WTC11 (cell line): ENCODE measurements at places on chromosomes 13 and 19.

- no peak for DNase-seq
- H3K27me3 ChIP-seq: no peaks in the 10 kb centered on the region
- H3K4me3 ChIP-seq: no peak overlapping the region
- H3K36me3 ChIP-seq: peaks cover 5% of the 10 kb centered on the region
- H3K4me1 ChIP-seq: peaks cover 13% of the 10 kb centered on the region
- H3K27ac ChIP-seq: no peak overlapping the region
These were observed 121.0 kb downstream of the COG6 start for GRCh38 chr13:39776439-39776838.

GRCh38 chr13:73961181-73961580, 173.0 kb downstream of the KLF12 start:
- no peak overlapping the region for H3K4me3 ChIP-seq
- peaks cover 5% of the 10 kb centered on the region; the same call in 1 of the 2 replicates for H3K4me1 ChIP-seq
- H3K27me3 ChIP-seq: no peaks in the 10 kb centered on the region; the same call in 1 of the 2 replicates
- DNase-seq: no peak
- H3K27ac ChIP-seq: no peak overlapping the region
- peaks cover 10% of the 10 kb centered on the region for H3K36me3 ChIP-seq

DNA sequence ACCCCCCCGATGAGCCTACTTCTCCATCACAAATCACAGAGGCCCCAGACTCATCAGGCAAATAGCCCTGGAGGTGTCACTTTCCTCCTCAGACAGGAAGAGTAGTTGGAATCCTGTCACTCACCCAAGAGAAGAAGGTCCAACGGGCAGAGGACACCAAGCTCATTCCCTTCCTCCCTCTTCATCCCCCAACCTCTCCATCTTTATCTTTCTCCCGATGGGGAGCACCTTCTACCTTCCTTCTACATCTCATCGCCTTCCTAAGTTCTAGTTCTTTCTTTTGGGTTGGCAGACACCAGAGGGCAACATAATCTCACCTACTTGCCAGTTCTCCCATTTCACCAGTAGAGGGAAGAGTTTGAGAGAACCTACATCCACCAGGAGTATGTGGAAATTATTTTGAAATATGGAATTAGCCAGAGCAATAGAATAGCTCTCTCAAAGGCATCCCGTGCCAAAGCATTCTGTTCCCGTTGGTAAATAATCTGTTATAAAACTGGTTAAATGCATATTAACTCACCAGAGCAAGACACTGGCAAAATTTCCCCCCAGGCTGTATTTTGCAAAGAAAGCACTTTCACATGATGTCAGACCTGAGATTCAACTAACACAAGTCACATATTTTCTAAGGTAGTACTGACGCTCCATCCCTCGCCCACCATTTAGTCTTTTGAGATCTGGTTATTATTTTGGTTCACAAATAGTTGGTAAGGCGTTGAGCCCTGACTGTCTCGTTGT, 55.0 kb downstream of the ZIC5 start:
- no peak for DNase-seq
- no peak overlapping the region for H3K4me3 ChIP-seq
- peaks cover 31% of the 10 kb centered on the region for H3K4me1 ChIP-seq

GRCh38 chr19:5152013-5152763, 183.3 kb downstream of the KDM4B start:
- H3K36me3 ChIP-seq: 0 out of 2 replicates have a peak, but pooled peaks cover under 1% of the 10 kb centered on the region
- H3K27me3 ChIP-seq: no peaks in the 10 kb centered on the region
- no peak overlapping the region for H3K27ac ChIP-seq
- no peak overlapping the region for H3K4me3 ChIP-seq

GRCh38 chr13:35964011-35964862, 166.9 kb downstream of the DCLK1 start:
- H3K36me3 ChIP-seq: peaks cover 27% of the 10 kb centered on the region
- H3K4me3 ChIP-seq: no peak overlapping the region
- H3K4me1 ChIP-seq: peaks cover 12% of the 10 kb centered on the region
- no peak for DNase-seq
- no peak overlapping the region for H3K27ac ChIP-seq

- H3K4me3 ChIP-seq: no peak overlapping the region; the same call in 1 of the 2 replicates
- H3K36me3 ChIP-seq: no peaks in the 10 kb centered on the region
- H3K27ac ChIP-seq: peak overlapping the region; percentile 96
- DNase-seq: peak; percentile 38
- H3K27me3 ChIP-seq: peaks cover 3% of the 10 kb centered on the region; the same call in 1 of the 2 replicates
- H3K4me1 ChIP-seq: peaks cover 41% of the 10 kb centered on the region
These were observed 66.6 kb downstream of the GADD45B start for GRCh38 chr19:2542341-2543069.

- H3K36me3 ChIP-seq: no peaks in the 10 kb centered on the region
- no peak overlapping the region for H3K27ac ChIP-seq
- no peak overlapping the region for H3K4me3 ChIP-seq
- peaks cover 2% of the 10 kb centered on the region; the same call in 1 of the 2 replicates for H3K27me3 ChIP-seq
- no peak for DNase-seq
These were observed 8.7 kb upstream of the GALP start for GRCh38 chr19:56167064-56167578.

DNA sequence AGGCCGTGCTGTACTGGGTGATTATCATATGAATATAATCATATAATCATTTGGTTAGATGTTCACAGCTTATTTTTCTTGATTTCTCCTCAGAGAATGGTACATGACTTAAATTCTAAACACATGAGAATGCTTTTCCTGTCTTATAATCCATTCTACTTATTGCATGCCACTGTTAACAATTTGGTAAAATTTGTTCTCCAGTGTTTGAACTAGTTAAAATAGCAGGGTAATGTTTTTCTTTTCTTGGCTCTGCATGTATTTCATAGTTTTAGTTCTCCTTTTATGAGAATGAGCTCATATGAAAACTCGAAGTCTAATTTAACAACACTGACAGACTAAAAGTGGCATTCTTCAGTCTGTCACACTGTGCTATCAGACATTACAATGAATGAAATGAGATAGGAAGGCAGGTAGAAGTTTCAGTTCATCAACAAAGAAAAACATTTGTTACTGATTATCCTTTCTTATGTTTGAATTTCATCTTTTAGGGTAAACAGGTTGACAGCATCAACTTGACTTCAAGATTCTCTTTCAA, 10.2 kb downstream of the SPRYD7 start:
- H3K4me1 ChIP-seq: no peaks in the 10 kb centered on the region
- no peak for DNase-seq
- no peak overlapping the region for H3K4me3 ChIP-seq
- H3K36me3 ChIP-seq: peaks cover 9% of the 10 kb centered on the region

- H3K27me3 ChIP-seq: no peaks in the 10 kb centered on the region
- H3K4me3 ChIP-seq: peak overlapping the region; percentile 92
- peaks cover 24% of the 10 kb centered on the region for H3K4me1 ChIP-seq
- H3K27ac ChIP-seq: 0 out of 2 replicates have a peak overlapping the region, but pooled peaks have one; percentile 23
- no peak for DNase-seq
These were observed 21.3 kb downstream of the IPO5 start for GRCh38 chr13:97974773-97975172.

DNA sequence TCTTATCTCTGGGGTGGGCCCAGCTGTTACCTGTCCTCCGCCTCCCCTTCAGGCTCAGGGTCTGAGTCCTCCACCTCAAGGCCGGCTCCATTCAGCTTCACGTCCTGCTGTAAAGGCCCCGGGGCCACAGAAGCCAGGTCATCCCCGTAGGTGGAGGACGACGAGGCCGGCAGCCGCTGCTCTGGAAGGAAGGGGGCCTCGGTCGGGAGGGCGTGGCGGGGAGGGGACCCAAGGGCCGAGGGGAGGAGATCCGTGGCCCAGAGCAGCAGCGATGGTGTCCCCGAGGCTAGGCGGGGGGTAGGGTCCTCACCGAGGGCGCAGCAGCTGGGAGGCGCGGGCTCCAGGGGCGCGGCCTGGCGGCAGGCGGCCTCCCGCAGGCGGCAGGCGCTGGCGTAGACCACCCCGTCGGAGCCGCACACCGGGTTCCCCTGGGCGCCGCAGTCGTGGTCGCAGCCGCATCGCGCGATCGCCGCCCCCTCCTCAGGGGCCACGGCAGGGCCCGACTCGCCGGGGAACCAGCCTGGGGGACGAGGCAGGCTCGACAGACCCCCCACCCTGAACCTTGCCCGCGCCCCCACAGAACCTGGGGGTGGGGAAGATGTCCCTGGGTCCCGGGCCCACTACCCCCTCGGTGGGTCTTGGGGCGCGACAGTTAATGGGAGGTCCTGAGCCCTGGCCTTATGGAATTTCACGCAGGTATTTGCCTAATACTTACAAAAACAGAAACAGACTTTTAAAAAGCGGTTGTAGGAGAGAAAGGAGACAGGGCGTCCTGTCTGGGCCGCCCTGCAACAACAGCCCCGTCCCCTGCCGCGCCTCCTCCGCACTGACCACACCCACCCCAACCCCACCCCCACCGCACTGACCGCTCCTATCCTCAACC, 7.6 kb downstream of the F2RL3 start:
- peak; percentile 62 for DNase-seq
- H3K36me3 ChIP-seq: no peaks in the 10 kb centered on the region
- peaks cover 31% of the 10 kb centered on the region for H3K27me3 ChIP-seq
- H3K4me3 ChIP-seq: peak overlapping the region; percentile 74
- H3K27ac ChIP-seq: no peak overlapping the region
- peaks cover 4% of the 10 kb centered on the region; the same call in 1 of the 2 replicates for H3K4me1 ChIP-seq

DNA sequence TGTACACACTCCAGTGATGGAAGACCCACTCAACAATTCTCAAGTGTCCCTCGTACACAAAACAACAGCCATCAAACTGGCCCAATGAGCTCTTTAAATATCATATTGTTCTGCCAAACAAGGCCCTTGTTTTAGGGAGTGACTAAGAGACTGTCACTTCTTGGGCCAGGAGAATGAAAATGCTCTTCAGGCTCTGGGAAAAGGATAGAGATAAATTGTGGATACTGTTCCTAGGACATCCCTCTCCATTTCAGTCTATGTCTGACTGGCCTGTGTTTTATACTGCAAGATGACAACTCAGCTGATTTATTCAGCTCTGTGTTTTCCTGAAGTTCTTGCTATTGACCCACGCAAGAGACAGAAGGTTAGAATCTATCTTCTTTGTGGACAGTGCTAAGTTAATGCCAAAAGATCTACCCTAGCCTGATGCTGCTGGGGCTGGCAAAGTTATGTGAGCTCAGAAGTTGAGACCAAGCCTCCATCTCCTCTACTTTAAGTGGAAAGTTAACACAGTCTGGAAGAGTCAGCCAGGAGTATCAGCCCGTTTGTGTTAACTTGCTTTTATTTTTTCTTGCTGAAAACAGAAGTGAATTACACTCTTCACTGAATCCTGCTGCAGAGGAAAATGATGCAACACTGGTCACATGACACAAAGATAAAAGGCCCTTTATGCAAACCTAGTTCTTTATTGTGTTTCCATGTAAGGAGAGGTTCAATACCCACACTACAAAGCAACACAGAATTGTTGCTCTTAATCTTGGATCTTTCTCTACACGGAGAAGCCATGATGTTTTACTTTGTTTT, 14.6 kb downstream of the FRY start:
- peak overlapping the region; percentile 78 for H3K27ac ChIP-seq
- H3K27me3 ChIP-seq: no peaks in the 10 kb centered on the region
- H3K4me3 ChIP-seq: no peak overlapping the region

DNA sequence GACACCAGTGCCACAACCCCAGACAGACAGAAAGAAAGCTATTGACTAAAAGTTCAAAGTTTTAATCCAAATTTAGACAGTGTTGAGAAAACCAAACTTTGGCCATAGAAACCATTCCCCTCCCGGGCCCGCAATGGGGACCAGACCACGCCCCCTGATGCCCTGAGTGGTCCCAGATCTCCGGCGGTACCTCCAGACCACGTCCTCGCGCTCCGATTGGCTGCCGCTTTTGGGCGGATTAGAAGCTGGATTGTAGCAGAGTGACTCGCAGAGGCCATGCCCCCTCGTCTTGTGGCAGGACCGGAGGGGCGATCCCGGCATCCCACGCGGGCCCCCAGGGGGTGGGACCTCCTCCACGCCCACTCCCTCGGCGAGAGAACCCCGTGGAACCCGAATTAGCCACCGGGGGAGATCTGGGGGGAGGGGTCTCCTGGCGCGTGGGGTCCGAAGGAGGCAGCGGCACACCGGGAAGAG, 797 bp upstream of the HSD17B14 start:
- DNase-seq: peak; percentile 97
- peaks cover 19% of the 10 kb centered on the region for H3K4me1 ChIP-seq
- peak overlapping the region; percentile 94 for H3K4me3 ChIP-seq

GRCh38 chr13:46038296-46038695, 14.2 kb downstream of the ZC3H13 start:
- no peak overlapping the region for H3K4me3 ChIP-seq
- H3K36me3 ChIP-seq: peaks cover 37% of the 10 kb centered on the region
- no peak for DNase-seq
- no peaks in the 10 kb centered on the region for H3K4me1 ChIP-seq
- no peak overlapping the region for H3K27ac ChIP-seq

DNA sequence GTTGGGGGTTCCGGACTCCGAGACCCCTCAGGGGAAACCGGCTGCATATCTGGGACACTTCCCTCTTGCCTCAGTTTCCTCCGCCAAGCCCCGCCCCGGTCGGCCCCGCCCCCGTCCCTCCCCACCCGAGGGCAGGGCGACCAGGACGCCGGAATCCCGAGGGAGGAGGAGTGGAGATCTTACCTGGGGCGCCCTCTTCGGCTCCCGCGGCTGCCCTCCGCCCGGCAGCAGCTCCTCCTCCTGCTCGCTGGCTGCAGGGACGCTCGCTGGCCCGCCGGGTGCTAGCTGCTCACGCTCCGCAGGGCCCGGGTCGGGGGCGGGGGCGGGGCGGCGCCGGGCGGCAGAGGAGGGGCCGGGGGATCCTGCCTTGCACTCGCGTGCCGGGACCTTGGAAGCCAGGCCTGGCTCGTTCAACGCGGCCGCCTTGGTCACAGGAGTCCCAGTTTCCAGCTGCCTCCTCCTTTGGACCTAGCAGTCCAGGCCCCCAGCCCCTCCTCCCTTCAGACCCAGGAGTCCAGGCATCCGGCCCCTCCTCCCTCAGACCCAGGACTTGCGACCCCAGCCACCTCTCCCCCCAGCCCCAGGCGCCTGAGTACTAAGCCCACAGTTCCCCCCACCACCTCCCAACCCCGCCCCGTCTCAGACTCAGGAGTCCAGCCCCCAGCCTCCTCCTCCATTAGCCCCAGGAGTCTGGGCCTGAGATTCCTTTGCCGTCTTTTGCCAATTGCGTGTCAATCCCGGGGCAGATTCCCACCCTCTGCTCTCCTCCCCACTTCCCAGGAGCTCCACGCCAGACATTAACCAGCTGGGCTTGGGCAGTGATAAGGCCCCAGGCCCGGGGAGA, at the start of gene NTF4:
TSS of gene NTF4 (minus strand) at position 51 of the 844 bp plus-strand sequence. CDS start 2,821 bp downstream, outside the sequence.
- H3K27me3 ChIP-seq: peaks cover 79% of the 10 kb centered on the region
- peak within 1 kb of the TSS; percentile 66 for H3K4me3 ChIP-seq
- no peak within 1 kb of the TSS for H3K27ac ChIP-seq
- peaks cover 33% of the 10 kb centered on the region for H3K4me1 ChIP-seq
